ENCODE measurements at places on chromosomes 16 and 17.

- DNase-seq: no peak
These were observed 896.8 kb downstream of the CDH11 start for GRCh38 chr16:64225036-64225435.

DNA sequence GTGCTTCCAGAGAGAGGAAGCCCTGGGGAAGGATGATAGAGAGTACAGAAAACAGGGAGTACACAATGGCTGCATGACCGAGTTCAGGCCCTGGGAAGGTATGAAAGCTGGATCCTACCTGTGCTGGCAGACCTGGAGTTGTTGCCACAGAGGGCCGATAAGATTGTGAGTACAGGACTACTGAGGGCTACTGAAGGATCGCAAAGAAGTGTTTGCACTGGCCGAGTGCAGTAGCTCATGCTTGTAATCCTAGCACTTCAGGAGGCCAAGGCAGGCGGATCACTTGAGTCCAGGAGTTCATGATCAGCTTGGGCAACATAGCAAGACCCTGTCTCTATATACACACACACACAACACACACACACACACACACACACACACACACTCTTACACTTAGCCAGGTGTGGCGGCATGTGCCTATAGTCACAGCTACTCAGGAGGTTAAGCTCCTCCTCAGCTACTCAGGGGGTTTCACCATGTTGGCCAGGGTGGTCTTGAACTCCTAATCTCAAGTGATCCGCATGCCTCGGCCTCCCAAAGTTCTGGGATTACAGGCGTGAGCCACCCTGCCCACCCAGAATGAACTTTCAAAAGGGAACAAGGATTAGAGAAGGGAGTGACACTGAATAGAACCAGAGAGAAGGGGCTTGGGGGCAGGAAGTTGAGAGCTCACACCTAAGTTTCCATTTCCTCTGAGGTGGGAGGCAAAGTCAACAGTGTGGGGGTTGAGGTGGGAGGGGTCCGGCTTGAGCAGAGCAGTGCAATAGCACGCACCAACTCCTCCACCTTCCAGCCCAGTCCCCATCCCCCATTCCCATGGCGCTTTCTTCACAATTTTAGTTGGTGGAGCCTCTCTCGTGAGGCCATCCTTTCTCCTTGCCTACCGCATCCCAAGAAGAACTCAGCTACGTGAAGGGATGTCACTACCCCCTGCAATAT, 7.5 kb downstream of the SCIMP start:
- peak; percentile 56 for DNase-seq

- DNase-seq: no peak
These were observed 81.8 kb downstream of the PRKCB start for GRCh38 chr16:23917621-23918020.

GRCh38 chr16:24822542-24822941, 23.2 kb upstream of the SLC5A11 start:
- DNase-seq: no peak

DNA sequence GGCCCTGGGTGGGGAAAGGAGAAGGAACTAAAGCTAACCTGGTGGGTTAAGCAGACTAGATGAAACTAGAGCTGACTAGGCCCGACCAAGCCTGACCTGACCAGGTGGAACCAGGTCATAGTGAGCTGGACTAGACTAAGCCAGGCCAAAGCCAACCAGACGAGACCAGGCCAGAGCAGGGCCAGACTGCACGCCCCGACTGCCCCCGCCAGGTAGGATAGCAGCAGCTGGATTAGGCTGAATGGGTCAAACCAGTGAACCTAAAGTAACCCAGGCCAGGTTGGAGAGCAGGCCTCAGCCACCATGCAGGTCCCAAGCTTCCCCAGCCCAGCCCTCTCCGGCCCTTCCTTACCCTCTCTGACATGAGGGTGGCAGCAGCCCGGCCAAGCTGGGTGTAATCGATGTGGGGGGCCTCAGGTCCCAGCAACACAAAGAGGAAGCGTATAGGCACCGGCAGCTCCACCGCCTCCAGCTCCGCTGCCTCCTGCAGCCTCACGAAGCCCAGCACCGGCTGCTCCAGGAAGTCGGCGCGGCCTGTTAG, 9.1 kb downstream of the SLC4A1 start:
- no peak for DNase-seq

DNA sequence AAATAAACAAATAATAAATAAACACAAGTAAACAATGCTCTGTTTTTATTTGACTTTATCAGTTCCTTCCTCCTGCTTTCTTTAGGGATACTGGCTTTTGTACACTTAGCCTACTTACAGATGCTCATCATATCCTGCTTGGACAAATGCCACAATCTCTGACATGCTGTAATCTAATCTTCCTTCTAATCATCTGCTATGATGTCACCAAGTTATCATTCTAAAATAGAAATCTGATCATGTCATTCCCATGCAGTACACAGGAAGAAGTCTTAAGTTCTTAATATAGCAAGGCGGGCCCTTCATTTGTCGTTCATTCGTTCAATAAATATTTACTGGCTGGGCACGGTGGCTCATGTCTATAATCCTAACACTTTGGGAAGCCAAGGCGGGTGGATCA, 9.1 kb upstream of the UBB start:
- no peak for DNase-seq

- no peak for DNase-seq
These were observed 88.3 kb upstream of the FOXF1 start for GRCh38 chr16:86421995-86422394.

GRCh38 chr16:66740533-66740932, 10.9 kb downstream of the DYNC1LI2 start:
- DNase-seq: no peak

DNA sequence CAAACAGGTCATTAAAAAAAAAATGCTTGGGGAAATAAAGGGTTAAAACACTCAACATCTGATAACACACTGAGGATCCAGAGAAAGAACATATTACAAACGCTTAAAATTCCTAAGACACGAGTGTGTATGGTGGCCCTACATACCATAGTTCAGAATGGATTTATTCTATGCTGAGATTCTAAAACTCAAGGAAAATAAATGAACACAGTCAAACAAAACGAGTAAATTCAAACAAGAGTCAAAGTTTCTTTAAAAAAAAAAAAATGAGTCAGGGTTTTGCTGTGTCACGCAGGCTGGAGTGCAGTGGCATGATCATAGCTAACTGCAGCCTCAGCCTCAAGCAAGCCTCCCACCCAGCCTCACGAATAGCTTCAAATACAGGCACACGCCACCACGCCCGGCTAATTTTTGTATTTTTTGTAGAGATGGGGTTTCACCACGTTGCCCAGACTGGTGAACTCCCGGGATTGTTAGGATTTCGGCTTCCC, 17.4 kb downstream of the CRK start:
- DNase-seq: no peak

DNA sequence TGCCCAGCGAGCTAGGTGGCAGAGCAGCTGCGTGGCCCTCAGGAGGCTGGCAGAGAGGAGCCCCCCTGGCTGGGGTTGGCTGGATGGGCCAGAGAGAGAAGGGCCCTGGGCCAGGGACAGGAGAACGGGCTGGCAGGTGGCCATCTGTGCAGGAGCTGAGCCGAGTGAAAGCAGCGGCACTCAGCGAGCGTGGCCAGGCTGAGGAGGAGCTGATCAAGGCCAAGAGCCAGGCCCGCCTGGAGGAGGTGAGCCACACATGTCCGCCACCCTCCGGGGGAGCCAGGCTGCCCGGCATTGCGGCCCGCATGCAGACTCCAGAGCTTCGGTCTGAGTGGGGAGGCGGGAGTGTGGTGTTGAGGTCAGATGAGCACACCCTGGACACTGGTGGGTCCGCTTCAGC, 2.1 kb upstream of the RAC3 start:
- no peak for DNase-seq

DNA sequence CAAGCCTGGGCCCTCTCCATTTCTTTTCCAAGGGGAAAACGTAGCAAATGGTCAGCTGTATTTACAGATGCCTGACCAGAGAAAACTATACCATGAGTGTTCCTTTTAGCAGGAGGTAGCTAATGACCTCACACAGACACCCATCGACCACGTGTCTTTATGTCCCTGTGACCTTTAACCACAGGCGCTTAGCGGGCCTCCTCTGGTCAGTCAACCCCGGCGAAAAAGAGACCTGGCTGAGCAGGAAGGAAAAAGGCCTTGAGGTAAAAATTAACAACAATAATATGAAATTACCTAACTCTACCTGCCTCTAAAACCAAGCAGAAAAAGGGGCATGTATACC, 9.1 kb downstream of the NUDT16L1 start:
- DNase-seq: no peak

GRCh38 chr17:8126491-8127066, 2.7 kb upstream of the HES7 start:
- peak; percentile 78 for DNase-seq

GRCh38 chr16:57167538-57167937, 18.3 kb downstream of the PSME3IP1 start:
- no peak for DNase-seq

- DNase-seq: no peak
These were observed 78.9 kb downstream of the CNGB1 start for GRCh38 chr16:57892041-57892440.

DNA sequence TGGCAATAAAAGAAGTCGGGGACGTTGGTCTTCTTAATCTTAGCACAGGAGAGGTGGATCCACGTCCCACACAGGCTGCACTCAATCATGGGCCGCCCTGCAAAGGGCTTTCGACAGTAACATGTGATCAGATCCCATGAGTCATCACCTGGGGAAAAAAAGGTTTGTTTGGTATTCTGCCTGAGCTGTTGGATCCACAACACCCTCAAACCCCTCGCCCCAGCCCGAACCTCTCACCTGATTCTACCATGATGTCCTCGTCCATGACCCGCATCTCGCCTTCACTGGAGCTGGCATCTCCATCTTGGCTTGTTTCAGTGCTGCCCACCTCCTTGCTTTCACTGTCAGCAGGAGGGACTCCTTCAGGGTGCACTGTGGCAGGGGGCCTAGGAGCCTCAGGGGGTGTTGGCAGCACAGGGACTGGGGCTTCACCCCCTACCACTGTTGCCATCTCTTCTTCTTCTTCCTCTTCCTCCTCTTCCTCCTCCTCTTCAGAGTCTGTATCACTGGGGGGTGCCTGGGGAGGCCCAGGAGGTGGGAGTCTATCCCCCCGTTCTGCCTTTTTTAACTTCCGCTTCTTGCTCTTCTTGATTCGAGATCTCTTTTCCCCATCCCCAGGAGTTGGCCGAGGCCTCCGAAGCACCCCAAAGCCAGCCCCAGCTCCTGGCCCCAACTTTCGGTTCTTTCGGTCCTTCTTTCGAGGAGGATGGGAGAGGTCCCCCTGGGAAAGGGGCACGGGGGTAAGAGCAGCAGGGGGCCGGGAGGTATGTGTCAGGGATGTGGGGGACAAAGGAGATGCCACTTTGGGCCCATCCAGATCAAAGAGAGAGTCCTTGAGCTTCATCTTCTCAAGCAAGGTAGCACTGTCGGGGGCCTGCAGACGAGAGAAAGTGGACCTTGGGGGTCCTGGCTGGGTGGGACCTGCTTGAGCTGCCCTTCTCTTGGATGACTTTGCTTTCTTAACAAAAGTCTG, 1.7 kb upstream of the DVL2 start:
- no peak for DNase-seq

DNA sequence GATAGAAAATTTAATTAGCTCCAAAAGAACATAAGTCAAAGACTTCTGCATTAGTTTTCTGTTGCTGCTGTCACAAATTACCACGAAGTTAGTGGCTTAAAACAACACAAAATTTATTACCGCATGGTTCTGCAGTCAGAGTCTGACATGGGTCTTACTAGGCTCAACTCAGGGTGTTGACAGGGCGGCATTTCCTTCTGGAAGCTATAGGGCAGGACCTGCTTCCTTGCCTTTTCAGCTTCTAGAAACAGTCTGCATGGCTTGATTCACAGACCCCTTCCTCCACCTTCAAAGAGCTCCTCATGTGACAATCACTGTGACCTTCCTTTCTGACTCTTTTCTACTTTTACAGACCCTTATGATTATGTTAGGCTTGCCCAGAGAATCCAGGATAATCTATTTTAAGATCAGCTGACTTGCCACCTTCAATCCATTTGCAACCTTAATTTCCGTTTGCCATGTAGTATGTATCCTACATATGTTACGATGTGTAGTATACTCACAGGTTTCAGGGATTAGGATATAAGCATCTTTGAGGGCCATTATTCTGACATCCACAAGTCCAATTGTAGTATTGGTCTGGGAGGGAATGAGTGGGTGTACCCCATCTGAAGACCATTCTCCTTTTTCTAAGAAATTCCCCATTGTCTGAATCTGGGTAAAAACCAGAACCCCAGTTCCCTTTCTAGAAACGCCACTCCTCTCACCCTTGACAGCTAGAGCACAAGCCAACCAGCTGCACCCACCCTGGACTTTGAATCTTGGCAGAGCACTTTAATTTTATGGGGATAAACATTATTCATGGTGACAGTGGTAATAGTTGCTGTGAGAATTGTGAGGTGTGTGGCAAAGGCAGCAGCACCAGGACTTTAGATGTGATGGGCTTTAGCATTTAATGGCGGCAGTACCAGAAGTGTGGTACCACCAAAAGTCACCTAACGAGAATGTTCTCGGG, 265.5 kb downstream of the KCNJ2 start:
- DNase-seq: no peak

- no peak for DNase-seq
These were observed 213.9 kb downstream of the GSG1L start for GRCh38 chr16:27849621-27850020.

GRCh38 chr17:69779378-69780214, 295.4 kb upstream of the KCNJ16 start:
- DNase-seq: no peak

GRCh38 chr16:35572186-35572585, 2112.8 kb downstream of the TP53TG3F start:
- DNase-seq: no peak

DNA sequence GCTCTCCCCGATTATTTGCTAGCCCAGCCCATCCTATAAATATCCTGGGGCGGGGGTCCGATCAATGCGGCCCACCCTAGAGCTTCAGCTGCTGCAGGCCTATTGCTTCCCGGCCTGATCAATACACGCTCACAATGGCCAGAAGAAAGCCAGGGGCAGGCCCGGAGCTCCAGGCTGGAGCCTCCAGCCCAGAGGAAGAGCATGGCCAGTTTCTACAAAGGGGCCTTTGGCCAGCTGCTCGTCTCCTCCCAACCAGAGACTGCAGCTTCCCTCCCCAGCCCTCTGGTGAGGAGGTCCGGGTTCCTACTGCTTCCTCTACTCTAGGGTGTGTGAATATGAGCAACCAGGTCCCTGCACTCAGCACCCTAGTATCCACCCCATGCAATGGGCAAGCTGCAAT, 36.7 kb downstream of the SALL1 start:
- DNase-seq: no peak

GRCh38 chr17:17149520-17150447, 56.3 kb downstream of the PLD6 start:
- peak; percentile 59 for DNase-seq

Measured in stimulated activated effector memory CD8-positive, alpha-beta T cell treated with anti-CD3 and anti-CD28 coated beads, Interleukin-12 subunit alpha, Interleukin-12 subunit beta, amount 100 ng/mL, for 72 hours (primary cell).